GM12878 (cell line): ENCODE measurements at places on chromosomes 16 and 17. TPM values are rescaled to one million over a fixed set of nuclear protein-coding genes. Genes with fewer than 3 reads are reported as not detected.

GRCh38 chr16:53415504-53415903, 18.8 kb upstream of the RBL2 start:
- no peak for DNase-seq

Gene PLCG2
- polyA plus RNA-seq, result 152 and 168 TPM in 2 replicates

- DNase-seq, result no peak
These were observed 4.3 kb downstream of the MT1H start for GRCh38 chr16:56673921-56674320.

DNA sequence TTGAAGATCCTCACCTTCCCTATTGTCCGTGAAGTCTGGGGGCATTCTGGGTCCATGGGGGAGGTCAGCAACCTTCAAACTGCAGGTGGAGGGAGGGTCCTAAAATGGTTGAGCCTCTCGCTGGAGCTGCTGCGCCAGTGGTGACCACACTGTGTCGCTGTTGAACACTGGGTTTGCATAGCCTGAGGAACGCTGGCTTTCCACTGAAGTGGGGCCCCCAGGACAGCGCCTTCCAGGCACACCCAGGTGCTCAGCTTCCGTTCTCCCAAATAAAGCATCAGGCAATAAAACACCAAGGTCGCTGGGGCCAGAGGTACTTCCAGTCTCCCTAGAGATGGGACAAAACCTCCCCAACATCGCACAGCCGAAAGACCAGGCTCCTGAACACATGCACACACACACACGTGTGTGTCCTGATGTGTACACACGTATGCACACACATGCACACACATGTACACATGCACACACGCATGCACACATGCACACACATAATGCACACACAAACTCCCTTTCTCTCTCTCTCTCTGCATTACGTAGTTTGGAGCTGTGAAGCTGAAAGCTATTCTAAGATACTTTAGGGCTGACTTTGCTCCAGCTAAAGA, 120.6 kb downstream of the IRF8 start:
- no peak for DNase-seq

Gene RRAD
- 7.0 and 8.3 TPM in 2 replicates for polyA plus RNA-seq

DNA sequence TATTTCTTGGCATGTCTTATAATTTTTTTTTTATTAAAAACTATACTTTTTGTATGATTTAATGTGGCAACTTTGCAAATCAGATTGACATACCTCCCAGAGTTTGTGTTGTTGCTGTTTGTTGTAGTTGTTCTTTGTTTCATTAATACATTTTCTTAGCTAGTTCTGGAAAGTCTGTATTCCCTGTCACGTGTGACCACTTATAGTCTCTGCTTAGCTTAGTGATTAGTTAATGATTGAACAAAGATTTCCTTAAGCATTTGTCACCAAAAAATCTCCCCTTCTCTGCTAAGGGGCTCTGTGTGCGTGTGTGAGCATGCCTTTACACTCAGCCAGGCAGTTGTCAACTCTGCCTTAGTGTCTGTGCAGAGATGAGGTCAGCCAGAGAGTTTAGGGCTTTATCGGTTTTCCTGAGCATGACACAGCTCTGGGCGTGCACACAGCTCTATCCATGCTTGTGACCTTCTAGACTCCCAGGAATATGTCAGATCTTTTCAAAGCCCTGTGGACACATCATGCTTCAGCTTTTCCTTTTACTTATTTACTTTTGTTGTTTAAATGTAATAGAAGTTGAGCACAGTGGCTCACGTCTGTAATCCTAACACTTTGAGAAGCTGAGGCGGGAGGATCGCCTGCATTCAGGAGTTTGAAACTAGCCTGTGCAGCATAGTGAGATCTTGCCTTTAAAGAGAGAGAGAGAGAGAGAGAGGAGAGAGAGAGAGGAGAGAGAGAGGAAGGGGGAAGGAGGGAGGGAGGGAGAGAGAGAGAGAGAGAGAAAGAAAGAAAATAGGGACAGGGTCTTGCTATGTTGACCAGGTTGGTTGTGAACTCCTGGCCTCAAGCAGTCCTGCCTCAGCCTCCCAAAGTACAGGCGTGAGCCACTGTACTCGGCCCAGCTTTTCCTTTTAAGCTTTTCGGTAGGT, 21.9 kb downstream of the DNAI2 start:
- DNase-seq, result no peak

- DNase-seq, result no peak
These were observed 27.9 kb downstream of the STXBP4 start for GRCh38 chr17:54996441-54996840.

DNA sequence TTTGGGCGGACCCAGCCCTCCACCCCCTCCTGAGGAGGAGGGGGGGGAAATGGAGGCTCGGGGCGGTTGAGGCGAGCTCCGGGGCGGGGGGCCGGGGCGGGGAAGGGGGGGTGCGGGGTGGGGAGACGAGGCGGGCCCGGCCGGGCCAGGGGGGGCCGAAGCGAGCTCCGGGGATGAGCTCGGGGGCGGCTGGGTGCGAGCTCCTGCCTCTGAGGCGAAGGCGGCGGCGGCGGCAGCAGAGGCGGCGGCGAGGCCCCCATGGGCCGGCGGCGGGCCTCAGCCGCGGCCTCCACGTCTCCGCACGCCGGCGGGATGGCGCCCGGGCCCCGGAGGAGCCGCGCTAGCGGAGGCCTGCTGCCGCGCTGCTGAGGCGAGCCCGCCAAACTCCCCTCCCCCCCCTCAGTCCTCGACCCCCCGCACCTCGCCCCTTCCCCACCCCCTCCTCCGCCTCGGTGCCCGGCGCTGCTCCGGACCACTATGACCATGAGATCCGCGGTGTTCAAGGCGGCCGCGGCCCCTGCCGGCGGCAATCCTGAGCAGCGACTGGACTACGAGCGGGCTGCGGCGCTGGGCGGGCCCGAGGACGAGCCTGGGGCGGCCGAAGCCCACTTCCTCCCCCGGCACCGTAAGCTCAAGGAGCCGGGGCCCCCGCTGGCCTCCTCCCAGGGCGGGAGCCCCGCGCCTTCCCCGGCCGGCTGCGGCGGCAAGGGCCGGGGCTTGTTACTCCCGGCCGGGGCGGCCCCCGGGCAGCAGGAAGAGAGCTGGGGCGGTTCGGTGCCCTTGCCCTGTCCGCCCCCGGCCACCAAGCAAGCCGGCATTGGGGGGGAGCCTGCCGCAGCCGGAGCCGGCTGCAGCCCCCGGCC, 596 bp downstream of the MSL1 start:
- DNase-seq, result no peak

Gene DHRS7C
- not detected in 2 replicates for polyA plus RNA-seq

GRCh38 chr16:11640987-11641817, 27.1 kb upstream of the SNN start:
- DNase-seq, result no peak

Gene SMIM22
- polyA plus RNA-seq, result not detected in 2 replicates

Gene EVPL
- not detected in 2 replicates for polyA plus RNA-seq

Gene DNAJC7
- polyA plus RNA-seq, result 103 and 111 TPM in 2 replicates

Gene CCP110
- polyA plus RNA-seq, result 29.3 and 35.0 TPM in 2 replicates

DNA sequence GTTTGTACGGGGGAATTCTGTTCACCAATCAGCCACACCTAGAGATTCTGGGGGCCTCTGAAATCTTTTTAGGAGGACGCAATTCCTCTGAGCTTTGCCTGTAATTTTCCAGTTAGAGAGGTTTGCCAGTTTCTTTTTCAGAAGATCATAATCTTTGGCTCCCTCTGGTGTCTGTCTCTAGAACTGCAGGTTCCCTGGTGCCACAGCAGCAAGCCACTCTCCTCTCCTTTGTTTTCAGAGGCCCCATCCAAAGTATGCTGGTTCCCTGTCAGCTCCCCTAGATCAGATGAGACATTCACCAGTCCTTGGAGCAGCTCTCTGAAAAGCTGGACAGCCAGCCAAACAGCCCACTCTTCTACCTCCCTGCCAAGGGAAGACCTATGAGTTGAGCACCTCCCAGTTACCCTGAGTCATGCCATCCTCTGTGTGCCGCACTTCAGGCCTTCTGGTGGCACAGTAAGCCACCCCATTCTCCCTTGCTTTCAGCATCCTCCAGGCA, 36.1 kb downstream of the RNF112 start:
- DNase-seq, result peak; percentile 20

DNA sequence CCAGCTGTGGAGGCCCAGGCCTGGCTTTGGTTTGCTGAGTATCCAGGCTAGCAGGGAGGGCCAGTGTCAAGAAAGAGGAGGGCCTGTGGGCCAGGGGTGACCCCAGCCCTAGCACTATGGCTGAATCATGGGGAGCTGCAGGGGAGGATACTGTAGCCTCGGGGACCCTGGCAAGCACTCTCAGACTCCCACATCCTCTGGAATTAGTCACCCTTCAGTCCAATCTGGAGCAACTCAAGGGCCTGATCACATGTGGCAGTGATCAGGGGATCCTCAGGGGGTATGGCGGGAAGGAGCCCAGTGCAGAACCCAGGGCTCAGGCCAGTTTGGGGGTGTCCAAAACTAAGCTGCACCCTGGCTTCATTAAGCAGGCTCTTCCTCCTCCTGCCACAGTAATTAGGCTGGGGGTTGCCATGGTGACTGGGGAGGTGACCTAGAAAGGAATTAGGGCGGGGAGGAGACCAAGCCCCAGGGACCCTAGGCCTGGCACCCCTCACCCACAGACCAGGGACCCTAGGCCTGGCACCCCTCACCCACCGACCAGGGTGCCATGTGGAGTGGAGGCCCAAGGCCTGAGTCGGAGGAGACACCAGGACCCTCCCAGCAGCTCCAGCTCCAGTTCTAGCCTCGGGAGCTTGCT, 5.8 kb downstream of the NLGN2 start:
- DNase-seq, result no peak

Gene SYT17
- polyA plus RNA-seq, result 4.7 and 6.0 TPM in 2 replicates

- DNase-seq, result no peak
These were observed 2.7 kb upstream of the IRX5 start for GRCh38 chr16:54928016-54928356.
